GM12878 (cell line): ENCODE measurements at places on chromosomes 4 and X. TPM values are rescaled to one million over a fixed set of nuclear protein-coding genes. Genes with fewer than 3 reads are reported as not detected.

- no peak for DNase-seq
Measured at GRCh38 chrX:39201305-39201990, 400.2 kb downstream of the MID1IP1 start.

DNA sequence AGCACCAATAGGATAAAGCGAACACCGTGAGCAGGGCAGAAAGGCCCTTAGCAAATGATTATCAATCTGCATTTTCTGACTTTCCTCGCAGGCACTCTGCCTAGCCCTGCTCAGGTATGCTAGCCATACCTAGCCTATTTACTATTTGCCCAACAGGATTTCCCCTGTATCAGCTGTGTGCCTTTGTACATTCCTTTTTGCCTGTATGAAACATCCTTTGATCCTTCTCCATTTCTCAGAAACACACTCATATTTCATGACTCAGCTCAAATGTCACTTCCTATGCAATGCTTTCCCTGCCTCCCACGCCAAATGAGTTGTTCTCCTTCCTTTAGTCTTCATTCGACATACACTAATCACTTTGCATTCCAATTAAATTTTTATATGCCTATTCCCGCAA is 37.2 kb downstream of the PCDH7 start:
- no peak for DNase-seq

- DNase-seq, result no peak
Measured at GRCh38 chrX:15786915-15787314, 3.4 kb upstream of the ZRSR2 start.

DNA sequence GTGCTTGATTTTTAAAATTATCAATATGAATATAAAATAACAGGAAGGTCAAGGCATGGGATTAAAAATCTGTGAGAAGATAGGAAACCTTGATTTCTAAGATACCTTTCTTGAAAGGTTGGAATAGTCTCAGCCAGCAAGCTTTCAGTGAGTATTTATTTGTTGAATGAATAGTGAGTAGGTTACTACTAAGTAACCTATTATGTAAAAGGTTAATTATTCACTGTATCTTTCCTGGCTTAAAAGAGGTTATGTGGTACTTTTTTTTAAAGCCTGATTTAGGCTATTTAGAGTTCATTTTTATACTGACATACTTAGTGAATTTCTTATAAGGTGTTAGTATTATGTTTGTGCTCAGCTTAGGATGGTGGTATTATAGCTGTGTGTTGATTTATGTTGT is 123.5 kb downstream of the PTPN13 start:
- DNase-seq, result no peak

DNA sequence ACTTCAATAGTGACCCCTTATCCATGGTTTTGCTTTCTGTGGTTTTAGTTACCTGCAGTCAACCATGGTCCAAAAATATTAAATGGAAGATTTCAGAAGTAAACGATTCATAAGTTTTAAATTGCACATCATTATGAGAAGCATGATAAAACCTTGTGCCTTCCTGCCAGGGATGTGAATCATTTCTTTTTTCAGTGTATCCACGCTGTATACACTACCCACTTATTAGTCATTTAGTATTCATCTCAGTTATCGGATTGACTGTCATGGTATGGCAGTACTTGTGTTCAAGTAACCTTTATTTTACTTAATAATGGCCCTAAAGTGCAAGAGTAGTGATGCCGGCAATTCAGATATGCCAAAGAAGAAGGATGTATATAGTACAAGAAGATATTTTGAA is 37.7 kb upstream of the TASL start:
- DNase-seq, result no peak

GRCh38 chr4:151417164-151417571 is 8.2 kb downstream of the FHIP1A start:
- DNase-seq, result no peak

- no peak for DNase-seq
Measured at GRCh38 chr4:128155231-128155855, 94.2 kb downstream of the LARP1B start.

GRCh38 chrX:149818652-149819051 is 36.9 kb downstream of the MAGEA9 start:
- no peak for DNase-seq

GRCh38 chr4:2621419-2621818 is 85.0 kb downstream of the FAM193A start:
- no peak for DNase-seq

DNA sequence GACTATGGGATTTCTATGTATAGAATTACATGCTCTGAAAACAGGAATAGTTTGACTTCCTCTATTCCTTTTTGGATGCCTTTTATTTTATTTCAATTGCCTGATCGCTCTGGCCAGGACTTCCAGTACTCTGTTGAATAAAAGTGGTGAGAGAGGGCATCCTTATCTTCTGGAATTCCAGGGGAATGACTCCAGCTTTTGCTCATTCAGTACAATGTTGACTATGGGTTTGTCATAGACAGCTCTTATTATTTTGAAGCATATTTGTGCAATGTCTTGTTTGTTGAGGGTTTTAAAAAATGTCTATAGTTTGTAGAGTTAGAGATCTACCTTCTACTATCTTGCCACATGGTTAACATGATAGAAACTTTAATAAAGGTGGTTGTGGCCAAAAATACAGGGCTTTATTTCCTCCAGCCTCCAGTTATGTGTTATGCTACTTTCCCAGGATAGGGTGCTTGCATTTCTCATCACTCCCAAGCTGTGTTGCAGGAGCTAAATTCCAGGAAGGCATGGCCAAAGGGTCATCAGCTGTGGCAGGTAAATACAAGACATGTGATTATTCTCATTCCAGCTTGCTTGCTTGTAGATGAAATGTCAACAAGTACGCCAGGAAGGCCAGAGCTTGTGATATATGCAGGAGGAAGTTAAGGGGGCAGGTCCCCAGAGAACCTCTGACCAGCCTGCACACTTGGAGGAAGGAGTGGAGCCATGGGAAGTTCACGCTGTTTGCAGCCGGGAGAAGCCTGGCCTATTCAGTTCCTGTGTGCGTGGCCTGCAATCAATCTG is 142.4 kb upstream of the CPXCR1 start:
- DNase-seq, result no peak

DNA sequence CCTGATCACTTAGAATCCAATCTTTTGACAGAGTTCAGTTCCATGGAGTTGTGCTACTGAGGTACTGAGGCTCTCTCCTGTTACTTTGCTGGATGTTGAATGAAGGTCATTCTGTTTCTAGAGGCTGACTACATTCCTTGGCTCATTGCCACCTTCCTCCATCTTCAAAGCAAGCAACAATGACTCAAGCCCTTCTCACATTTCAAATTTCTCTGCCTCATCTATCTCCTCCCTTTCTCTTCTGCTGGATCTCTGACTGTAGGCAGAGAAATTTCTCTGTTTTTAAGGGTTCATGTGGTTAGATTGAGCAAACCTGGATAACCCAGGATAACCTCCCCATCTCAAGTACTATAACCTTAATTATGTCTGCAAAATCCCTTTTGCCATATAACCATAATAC is 775.4 kb downstream of the STPG2 start:
- no peak for DNase-seq

- DNase-seq, result no peak
Measured at GRCh38 chrX:115957862-115958490, 212.6 kb upstream of the AGTR2 start.

DNA sequence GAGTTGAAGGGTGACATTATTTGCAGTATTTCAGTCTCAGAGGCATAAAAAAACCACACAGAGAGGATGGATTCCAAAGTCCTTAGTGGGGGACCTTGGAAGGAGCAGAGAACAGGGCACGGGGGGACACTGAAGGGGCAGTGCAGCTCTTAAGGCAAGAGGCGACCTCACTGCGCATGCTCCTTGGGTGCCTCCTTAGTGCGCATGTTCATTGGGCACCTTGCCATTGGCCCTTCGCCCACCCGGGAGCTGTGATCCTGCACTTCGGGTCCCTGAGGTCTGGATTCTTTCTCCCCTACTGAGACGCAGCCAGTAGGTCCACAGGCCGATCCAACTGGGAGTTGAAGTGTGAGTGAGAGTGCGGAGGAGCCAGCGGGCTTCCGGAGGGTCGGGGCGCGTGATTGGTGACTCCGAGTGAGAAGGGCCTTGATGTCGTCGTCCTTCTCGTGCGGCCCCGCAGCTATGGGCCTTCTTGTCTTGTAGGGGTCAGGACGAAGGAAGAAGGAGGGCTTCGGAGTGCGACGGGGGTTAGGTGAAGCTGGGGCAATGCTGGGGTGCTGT is at the start of gene XAGE5:
Gene XAGE5, plus strand, starts transcription at position 223 of the 561 bp plus-strand sequence. CDS start 1,280 bp downstream, outside the sequence.
- no peak for DNase-seq

GRCh38 chrX:85928606-85929005 is 118.8 kb downstream of the CHM start:
- no peak for DNase-seq

GRCh38 chrX:97616883-97617530 is 733.3 kb downstream of the RPA4 start:
- peak; percentile 26 for DNase-seq

GRCh38 chr4:2412534-2412884 is 5.9 kb downstream of the ZFYVE28 start:
- no peak for DNase-seq

GRCh38 chr4:185809533-185810071 is 2.4 kb downstream of the SORBS2 start:
- DNase-seq, result no peak

DNA sequence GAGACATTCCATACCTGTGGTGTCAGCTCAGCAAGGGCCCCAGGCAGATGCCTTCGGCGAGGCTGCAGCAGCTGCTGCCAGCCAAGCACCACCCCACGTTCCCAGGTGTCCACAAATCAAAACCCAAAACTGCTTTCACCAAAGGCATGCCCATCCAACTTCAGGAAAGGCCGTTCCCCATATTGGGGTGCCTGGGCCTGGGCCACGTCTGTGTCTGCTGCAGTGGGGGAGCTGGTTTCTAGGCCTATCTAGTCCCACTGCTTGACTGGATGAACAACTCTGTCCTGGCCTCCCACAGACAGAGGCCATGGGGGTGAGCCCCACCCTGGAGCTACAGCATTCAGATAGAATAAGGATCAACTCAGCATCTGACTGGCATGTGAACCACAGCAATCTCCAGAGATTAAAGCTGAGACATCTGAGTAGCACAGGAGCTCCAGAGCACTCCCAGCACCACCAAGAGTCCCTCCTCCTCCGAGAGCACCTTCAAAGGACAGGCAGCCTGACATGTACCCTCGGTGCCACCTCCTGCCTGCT is 37.0 kb downstream of the NAT8L start:
- no peak for DNase-seq

DNA sequence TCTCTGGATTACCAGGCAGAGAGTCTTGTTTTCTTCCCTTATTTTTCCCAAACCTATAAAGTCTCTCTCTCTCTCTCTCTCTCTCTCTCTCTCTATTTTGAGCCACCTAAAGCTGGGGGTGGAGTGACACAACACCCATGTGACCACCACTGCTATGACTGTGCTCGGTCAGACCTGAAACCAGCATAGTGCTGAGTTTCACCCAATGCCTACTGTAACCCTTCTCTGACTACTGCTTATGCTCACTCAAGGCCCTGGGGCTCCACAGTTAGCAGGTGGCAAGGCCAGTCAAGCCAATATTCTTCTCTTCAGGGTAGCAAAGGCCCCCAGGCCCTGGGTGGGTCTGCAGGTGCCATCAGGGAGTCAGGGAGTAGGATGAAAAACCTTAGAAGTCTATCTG is 114.7 kb upstream of the ARMCX2 start:
- DNase-seq, result peak; percentile 17

- no peak for DNase-seq
Measured at GRCh38 chr4:103075435-103075893, 1.1 kb downstream of the SLC9B2 start.

DNA sequence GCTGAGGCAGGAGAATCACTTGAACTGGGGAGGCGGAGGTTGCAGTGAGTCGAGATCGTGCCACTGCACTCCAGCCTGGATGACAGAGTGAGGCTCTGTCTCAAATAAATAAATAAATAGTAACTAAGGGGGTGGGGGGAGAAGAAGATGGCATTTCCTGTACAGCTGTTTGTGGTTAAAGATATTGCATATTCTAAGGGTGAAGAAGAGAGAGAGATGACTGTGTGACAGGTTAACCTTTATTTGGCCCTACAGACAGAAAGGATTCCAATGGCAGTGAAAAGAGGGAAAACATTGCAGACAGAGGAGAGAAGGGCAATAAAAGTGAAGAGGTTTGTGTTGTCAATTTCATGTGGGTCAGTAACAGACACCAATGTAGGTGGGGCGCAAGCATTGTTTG is 9.4 kb downstream of the TASL start:
- no peak for DNase-seq

The DGKK gene
- total RNA-seq, result not detected in 2 replicates

The PNMA3 gene
- total RNA-seq, result not detected in 2 replicates

The LNX1 gene
- total RNA-seq, result 1.4 and 1.5 TPM in 2 replicates

The SORCS2 gene
- 0.03 TPM in 1 of 2 replicates, not detected in the other for total RNA-seq

The F11 gene
- not detected in 2 replicates for total RNA-seq

The DCAF12L1 gene
- total RNA-seq, result not detected in 2 replicates

The HS6ST2 gene
- not detected in 2 replicates for total RNA-seq

The BEX5 gene
- 0.64 TPM in 1 of 2 replicates, not detected in the other for total RNA-seq

The TEC gene
- total RNA-seq, result 19.0 and 20.2 TPM in 2 replicates
